Mononuclear cell (primary cell): ENCODE measurements at places on chromosomes 11 and 22. TPM values are rescaled to one million over a fixed set of nuclear protein-coding genes. Genes with fewer than 3 reads are reported as not detected.

The DERL3 gene
- total RNA-seq = 1.7 TPM

The KCNQ1 gene
- total RNA-seq = 12.7 TPM

The FAT3 gene
- total RNA-seq = under 0.01 TPM

The DBX1 gene
- total RNA-seq = not detected

The VWA5A gene
- total RNA-seq = 6.6 TPM

The CCDC15 gene
- 1.4 TPM for total RNA-seq

The RIMBP3C gene
- total RNA-seq = 0.10 TPM

The APOA4 gene
- not detected for total RNA-seq

The GRIA4 gene
- total RNA-seq = not detected

The MCHR1 gene
- total RNA-seq = not detected

The IL17REL gene
- not detected for total RNA-seq

The SMTNL1 gene
- total RNA-seq = 0.10 TPM

The TRIM51 gene
- total RNA-seq = not detected

The SYNGR1 gene
- total RNA-seq = 6.5 TPM

The FAM181B gene
- total RNA-seq = under 0.01 TPM

The ARHGAP8 gene
- 5.4 TPM for total RNA-seq

The BTG4 gene
- not detected for total RNA-seq

The KDM4E gene
- not detected for total RNA-seq

The OR2D2 gene
- 0.10 TPM for total RNA-seq

The FAM111B gene
- 3.3 TPM for total RNA-seq

The CRACR2B gene
- total RNA-seq = 0.84 TPM

The TENM4 gene
- 0.63 TPM for total RNA-seq

The RAPSN gene
- 0.42 TPM for total RNA-seq

The HSPB2 gene
- not detected for total RNA-seq

The PNPLA5 gene
- not detected for total RNA-seq

The NLRP14 gene
- total RNA-seq = under 0.01 TPM

The BTBD18 gene
- total RNA-seq = not detected

The PLAAT3 gene
- total RNA-seq = 2.8 TPM

The GGT1 gene
- total RNA-seq = 8.8 TPM

The OR10A6 gene
- total RNA-seq = not detected

The OR52H1 gene
- 0.63 TPM for total RNA-seq
